ENCODE measurements at places on chromosomes 4 and X. TPM values are rescaled to one million over a fixed set of nuclear protein-coding genes. Genes with fewer than 3 reads are reported as not detected.

CCSER1 gene
- 9.6 TPM for total RNA-seq

MAGEA8 gene
- not detected for total RNA-seq

RBMXL3 gene
- not detected for total RNA-seq

TRO gene
- 0.14 TPM for total RNA-seq

EMCN gene
- not detected for total RNA-seq

ZCCHC13 gene
- not detected for total RNA-seq

CNGA1 gene
- 1.4 TPM for total RNA-seq

MID2 gene
- total RNA-seq = 31.2 TPM

CT47B1 gene
- total RNA-seq = not detected

GAGE12J gene
- not detected for total RNA-seq

TEX11 gene
- not detected for total RNA-seq

ARAP2 gene
- 66.0 TPM for total RNA-seq

KCNE5 gene
- 0.07 TPM for total RNA-seq

GSTCD gene
- total RNA-seq = 17.3 TPM

RIPPLY1 gene
- total RNA-seq = not detected

DOK7 gene
- 2.7 TPM for total RNA-seq

NUDT11 gene
- 5.5 TPM for total RNA-seq

ADH7 gene
- 3.8 TPM for total RNA-seq

KCNIP4 gene
- total RNA-seq = 0.34 TPM

SLC4A4 gene
- under 0.01 TPM for total RNA-seq

CLIC2 gene
- 0.14 TPM for total RNA-seq

GYG2 gene
- total RNA-seq = 0.36 TPM

SMIM10L2A gene
- 2.7 TPM for total RNA-seq

ADGRG2 gene
- under 0.01 TPM for total RNA-seq

HERC5 gene
- 1.1 TPM for total RNA-seq

ARL9 gene
- under 0.01 TPM for total RNA-seq

TAF7L gene
- total RNA-seq = under 0.01 TPM

MAGEB10 gene
- not detected for total RNA-seq

HDX gene
- 1.4 TPM for total RNA-seq

KLKB1 gene
- not detected for total RNA-seq

BTK gene
- total RNA-seq = not detected

DKK2 gene
- total RNA-seq = not detected

MND1 gene
- total RNA-seq = 1.7 TPM

CT45A1 gene
- total RNA-seq = not detected

TBC1D14 gene
- total RNA-seq = 139 TPM

CASP6 gene
- total RNA-seq = 28.4 TPM

CENPU gene
- 5.3 TPM for total RNA-seq

MAGEA2 gene
- not detected for total RNA-seq

CTAG2 gene
- total RNA-seq = not detected

SLC6A14 gene
- 19.8 TPM for total RNA-seq

All from nasal cavity respiratory epithelium epithelial cell of viscerocranial mucosa (primary cell).